ENCODE measurements at places on chromosomes 1 and 21.

DNA sequence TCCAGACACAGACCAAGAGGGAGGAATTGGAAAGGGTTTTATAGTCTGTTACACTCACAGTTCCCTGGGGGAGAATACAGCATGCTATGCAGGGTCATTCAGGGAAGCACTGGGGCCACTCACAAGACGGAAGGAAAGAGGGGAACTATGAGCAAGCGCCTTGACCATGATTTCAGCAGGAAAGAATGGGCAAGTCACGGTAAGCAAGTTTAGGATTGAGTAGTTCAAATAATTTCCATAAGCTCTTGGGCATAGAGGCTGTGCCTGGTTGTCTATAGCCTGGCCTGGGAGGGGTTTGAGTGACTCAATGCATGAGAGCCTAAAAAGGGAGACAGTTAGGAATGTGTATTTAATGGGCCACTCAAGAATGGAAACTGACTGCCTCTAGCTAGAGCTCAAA is 176.7 kb downstream of the TTLL7 start:
- no peak for DNase-seq

GRCh38 chr1:17877896-17878295 is 122.8 kb downstream of the ACTL8 start:
- DNase-seq = no peak

DNA sequence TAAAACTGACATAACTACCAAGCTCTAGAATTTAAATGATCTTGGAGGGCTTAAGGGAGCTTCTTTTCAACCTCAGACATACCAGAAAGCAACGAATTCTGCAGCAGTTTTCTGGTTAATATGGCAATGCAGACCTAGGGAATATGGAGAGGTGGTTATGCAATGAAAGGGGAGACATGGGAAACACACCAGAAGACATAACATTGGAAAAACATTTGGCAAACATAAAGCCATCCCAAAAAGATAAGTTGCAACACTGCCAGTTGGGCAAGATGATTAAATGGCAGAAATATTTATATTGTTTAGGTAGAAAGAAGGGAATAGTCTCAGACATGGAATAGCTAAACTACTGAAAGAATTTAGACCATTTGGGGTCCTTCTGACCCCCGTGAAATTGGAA is 104.5 kb downstream of the KCNJ6 start:
- DNase-seq = no peak

GRCh38 chr1:61284248-61284854 is 202.0 kb downstream of the NFIA start:
- no peak for DNase-seq

- DNase-seq = no peak
These were observed 744.9 kb upstream of the NCAM2 start for GRCh38 chr21:20253261-20253660.

- no peak for DNase-seq
These were observed 83.9 kb downstream of the MAST2 start for GRCh38 chr1:45887156-45887842.

DNA sequence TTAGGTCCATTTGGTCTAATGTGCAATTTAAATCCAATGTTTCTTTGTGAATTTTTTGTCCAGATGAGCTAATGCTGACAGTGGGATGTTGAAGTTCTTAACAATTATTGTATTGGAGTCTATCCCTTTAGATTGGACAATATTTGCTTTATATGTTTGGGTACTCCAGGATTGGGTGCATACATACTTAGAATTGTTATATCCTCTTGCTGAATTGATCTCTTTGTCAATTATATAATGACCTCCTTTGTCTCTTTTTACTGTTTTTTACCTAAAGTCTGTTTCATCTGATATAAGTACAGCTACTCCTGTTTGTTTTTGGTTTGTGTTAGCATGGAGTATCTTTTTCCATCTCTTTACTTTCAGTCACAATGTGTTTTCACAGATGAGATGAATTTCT is 22.2 kb downstream of the CD55 start:
- DNase-seq = no peak

DNA sequence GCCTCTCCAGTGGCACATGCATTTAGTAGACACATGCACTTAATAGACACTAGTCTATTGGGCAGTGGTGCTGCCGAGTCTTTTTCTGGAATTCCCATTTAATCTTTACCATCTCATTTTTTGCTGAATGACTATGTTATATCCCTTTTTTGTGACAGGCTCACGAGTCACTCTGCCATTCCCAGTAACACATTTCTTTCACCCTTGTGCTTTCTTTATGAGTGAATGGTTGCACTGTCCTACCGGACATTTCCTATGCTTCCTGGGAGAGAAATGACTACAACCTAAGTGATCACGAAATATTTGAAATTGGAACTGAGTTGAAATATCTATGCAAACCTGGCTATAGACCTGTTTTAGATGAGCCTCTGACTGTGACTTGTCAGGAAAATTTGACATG is 70.9 kb downstream of the C4BPA start:
- DNase-seq = no peak

GRCh38 chr1:210700511-210700910 is 371.8 kb downstream of the HHAT start:
- no peak for DNase-seq

DNA sequence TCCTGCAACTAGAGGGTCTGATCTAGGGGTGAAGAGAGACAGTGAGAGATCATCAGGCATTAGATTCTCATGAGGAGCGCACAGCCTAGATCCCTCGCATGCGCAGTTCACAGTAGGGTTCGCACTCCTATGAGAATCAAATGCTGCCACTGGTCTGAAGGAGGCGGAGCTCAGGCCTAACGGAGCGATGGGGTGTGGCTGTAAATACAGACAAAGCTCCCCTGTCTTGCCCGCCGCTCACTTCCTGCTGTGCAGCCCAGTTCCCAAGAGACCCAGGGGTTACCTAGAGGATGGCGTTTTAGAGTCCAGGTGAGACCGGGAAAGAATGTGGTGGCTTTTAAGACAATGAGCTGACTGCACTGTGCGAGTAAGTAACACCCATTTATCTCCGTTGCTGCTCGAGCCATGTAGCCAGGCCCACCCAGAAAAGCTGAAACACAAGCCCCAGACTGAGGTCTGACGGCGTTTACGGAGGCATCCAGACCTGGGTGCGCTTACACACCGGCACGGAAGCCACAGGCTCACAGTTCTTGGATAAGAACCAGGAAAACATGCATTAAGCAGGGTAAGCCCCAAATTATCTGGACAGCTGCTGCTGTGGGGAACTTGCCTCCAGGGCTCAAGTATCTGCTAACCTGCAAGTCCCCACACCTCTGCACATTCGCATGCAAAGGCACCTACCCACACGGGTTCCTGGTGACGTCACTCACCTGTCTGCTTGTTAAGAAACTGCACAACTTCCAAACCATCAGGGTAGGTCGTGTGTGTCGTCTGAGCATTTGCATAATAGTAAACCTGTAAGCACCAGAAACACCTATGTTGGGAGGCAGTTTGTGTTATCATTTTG is 12.5 kb downstream of the TCP10L start:
- DNase-seq = no peak

- DNase-seq = peak; percentile 92
These were observed 334.8 kb upstream of the CAMK1G start for GRCh38 chr1:209248649-209249279.

- DNase-seq = no peak
These were observed 61.0 kb downstream of the SELENOF start for GRCh38 chr1:86852782-86853408.

GRCh38 chr1:214899908-214900460 is 182.6 kb upstream of the KCNK2 start:
- DNase-seq = no peak

- no peak for DNase-seq
These were observed 9.1 kb downstream of the OLIG1 start for GRCh38 chr21:33078907-33079582.

GRCh38 chr1:28314547-28314941 is 14.3 kb upstream of the MED18 start:
- no peak for DNase-seq
